ENCODE measurements at places on chromosomes 1 and 21. TPM values are rescaled to one million over a fixed set of nuclear protein-coding genes. Genes with fewer than 3 reads are reported as not detected.

SELP gene
- 2.7 TPM for polyA plus RNA-seq

OR2L3 gene
- polyA plus RNA-seq: not detected

ZNF593OS gene
- polyA plus RNA-seq: 0.30 TPM

LYPD8 gene
- 1.1 TPM for polyA plus RNA-seq

GPR3 gene
- polyA plus RNA-seq: 0.25 TPM

LHX8 gene
- polyA plus RNA-seq: not detected

KCNJ6 gene
- under 0.01 TPM for polyA plus RNA-seq

TRPM2 gene
- polyA plus RNA-seq: 1.9 TPM

GNG4 gene
- polyA plus RNA-seq: 5.1 TPM

FOXD2 gene
- not detected for polyA plus RNA-seq

IL10 gene
- 7.2 TPM for polyA plus RNA-seq

A3GALT2 gene
- polyA plus RNA-seq: not detected

DBT gene
- 6.1 TPM for polyA plus RNA-seq

GNAT2 gene
- not detected for polyA plus RNA-seq

DPT gene
- 20.1 TPM for polyA plus RNA-seq

PKLR gene
- polyA plus RNA-seq: not detected

SH2D5 gene
- 0.18 TPM for polyA plus RNA-seq

LRRC42 gene
- 11.7 TPM for polyA plus RNA-seq

IGSF3 gene
- 6.2 TPM for polyA plus RNA-seq

PTAFR gene
- polyA plus RNA-seq: 1.9 TPM

Measured in stomach (tissue), 19 donors.